ENCODE measurements at places on chromosomes 6 and 20. TPM values are rescaled to one million over a fixed set of nuclear protein-coding genes. Genes with fewer than 3 reads are reported as not detected.

Gene CST2
- not detected for total RNA-seq

DNA sequence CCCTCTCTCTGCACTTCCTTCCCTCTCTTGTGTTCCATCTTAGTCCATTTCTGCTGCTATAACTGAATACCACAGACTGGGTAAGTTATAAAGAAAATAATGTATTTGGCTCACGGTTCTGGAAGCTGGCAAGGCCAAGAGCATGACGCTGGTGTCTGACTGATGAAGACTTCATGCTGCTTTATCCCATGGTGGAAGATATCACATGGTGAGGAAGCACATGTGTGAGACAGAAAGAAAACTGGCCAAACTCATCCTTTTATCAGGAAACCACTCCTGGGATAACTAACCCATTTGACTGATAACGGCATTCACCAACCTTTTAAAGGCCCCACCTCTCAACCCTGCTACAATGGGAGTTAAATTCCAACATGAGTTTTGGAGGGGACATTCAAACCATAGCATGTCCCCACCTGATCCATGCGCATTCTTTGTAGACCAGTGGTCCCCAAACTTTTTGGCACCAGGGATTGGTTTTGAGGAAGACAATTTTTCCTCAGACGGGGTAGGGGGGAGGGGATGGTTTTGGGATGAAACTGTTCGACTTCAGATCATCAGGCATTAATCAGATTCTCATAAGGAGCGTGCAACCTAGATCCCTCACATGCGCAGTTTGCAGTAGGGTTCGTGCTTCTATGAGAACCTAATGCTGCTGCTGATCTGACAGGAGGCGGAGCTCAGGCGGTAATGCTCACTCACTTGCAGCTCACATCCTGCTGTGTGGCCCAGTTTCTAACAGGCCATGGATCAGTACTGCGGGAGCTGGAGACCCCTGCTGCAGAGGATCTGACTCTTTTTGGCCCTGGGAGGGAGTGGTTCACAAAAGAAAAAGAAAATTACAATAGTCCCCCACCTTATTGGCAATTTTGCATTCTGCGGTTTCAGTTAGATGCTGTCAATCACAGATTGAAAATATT is 71.7 kb upstream of the RNF24 start:
- H3K27ac ChIP-seq, result no peak overlapping the region
- no peak overlapping the region for H3K4me3 ChIP-seq
- peaks cover 4% of the 10 kb centered on the region for H3K36me3 ChIP-seq

Gene CHRNA4
- not detected for total RNA-seq

Gene ITPA
- total RNA-seq, result 87.8 TPM

Gene DST
- total RNA-seq, result 11.8 TPM

DNA sequence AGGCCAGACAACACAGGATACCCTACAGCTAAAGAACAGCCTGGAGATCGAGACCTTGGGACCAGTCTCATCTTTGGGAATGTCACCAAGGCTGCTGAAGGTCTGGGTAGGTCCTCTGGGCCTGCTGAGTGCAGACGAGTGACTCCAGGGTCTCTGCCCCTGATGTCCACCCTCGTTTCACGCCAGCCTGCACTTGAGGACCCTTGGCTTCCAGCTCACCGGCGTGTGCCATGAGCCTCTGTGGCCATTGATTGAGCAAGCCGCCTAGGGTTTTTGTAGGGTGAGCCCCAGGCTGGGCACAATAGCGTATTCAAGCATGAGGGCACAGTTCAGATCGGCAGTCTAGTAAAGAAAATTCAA is 4.3 kb downstream of the BPHL start:
- no peak overlapping the region for H3K4me3 ChIP-seq
- no peaks in the 10 kb centered on the region for H3K27me3 ChIP-seq
- no peak for DNase-seq
- H3K4me1 ChIP-seq, result peaks cover 14% of the 10 kb centered on the region
- peaks cover 4% of the 10 kb centered on the region for H3K36me3 ChIP-seq
- no peak overlapping the region for H3K27ac ChIP-seq

DNA sequence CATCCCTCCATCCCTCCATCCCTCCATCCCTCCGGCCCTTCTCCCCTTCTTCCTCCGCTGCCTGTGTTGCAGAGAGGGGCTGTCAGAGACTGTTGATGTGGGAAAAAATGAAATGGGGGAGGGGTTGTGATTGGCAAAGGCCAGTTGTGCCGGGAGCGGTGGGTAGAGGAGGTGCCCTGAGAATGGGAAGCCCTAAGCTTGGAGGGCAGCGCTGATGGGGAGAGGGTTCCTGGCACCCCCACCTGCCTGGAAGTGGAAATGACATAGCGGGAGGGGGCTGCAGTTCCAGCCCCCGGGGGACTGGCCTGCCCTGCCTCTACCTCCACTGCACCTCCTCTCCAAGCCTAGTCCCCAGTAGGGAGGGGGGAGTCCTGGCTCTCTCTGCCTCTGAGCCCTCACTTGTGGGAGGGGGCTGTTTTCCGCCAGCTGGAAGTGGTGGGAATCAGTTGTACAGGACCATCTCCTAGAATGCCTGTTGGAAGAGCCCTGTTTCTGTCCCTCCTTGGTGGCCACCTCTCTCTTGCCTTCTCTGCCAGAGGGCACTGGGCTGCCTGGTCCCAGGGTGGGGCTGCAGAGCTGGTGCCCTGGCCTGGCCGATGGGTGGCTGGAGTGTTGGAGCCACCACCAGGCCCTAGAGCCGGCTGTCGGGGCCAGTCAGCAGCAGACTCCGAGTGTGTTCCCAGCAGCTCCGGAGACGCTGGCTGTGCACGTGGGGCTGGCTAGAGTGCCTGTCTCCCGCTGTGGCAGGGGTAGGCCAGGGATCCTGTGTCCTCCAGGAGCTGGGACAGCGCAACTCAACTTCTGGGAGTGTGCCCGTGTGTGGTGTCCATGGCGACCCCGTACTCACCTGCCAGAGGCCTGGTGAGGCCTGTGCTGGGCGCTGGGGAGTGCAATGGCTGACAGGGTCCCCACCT is 1.5 kb downstream of the DLGAP4 start:
- no peaks in the 10 kb centered on the region for H3K4me1 ChIP-seq
- no peak for DNase-seq
- H3K4me3 ChIP-seq, result no peak overlapping the region
- no peaks in the 10 kb centered on the region for H3K36me3 ChIP-seq

- peaks cover 3% of the 10 kb centered on the region for H3K27me3 ChIP-seq
- H3K36me3 ChIP-seq, result no peaks in the 10 kb centered on the region
- H3K27ac ChIP-seq, result no peak overlapping the region
These were observed 70.2 kb downstream of the B3GAT2 start for GRCh38 chr6:70886661-70887060.

- peaks cover 7% of the 10 kb centered on the region for H3K27me3 ChIP-seq
- H3K27ac ChIP-seq, result no peak overlapping the region
- no peaks in the 10 kb centered on the region for H3K36me3 ChIP-seq
- no peaks in the 10 kb centered on the region for H3K4me1 ChIP-seq
- no peak overlapping the region for H3K4me3 ChIP-seq
These were observed 304.2 kb downstream of the ADGRG6 start for GRCh38 chr6:142605922-142606485.

- no peak overlapping the region for H3K27ac ChIP-seq
- H3K27me3 ChIP-seq, result no peaks in the 10 kb centered on the region
These were observed 63.2 kb downstream of the PKIB start for GRCh38 chr6:122673343-122673961.

DNA sequence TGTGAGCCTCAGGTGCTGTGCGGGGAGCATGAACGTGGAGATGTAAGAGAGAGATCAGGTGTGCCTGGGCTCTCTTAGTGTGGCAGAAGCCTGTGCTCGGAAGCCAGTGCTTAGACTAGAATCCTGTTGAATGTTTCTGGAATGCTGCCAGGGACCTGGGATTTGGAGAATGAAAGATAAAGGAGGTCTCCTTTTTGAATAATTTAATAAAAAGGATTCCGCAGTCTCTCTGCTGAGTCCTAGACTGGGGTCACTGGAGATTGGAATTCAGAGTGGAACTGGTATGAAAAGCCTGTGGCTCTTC is 18.8 kb upstream of the EFCAB8 start:
- H3K4me3 ChIP-seq, result no peak overlapping the region
- H3K36me3 ChIP-seq, result peaks cover 65% of the 10 kb centered on the region
- no peaks in the 10 kb centered on the region for H3K27me3 ChIP-seq
- H3K4me1 ChIP-seq, result peaks cover 17% of the 10 kb centered on the region
- H3K27ac ChIP-seq, result peak overlapping the region; percentile 24
- no peak for DNase-seq

DNA sequence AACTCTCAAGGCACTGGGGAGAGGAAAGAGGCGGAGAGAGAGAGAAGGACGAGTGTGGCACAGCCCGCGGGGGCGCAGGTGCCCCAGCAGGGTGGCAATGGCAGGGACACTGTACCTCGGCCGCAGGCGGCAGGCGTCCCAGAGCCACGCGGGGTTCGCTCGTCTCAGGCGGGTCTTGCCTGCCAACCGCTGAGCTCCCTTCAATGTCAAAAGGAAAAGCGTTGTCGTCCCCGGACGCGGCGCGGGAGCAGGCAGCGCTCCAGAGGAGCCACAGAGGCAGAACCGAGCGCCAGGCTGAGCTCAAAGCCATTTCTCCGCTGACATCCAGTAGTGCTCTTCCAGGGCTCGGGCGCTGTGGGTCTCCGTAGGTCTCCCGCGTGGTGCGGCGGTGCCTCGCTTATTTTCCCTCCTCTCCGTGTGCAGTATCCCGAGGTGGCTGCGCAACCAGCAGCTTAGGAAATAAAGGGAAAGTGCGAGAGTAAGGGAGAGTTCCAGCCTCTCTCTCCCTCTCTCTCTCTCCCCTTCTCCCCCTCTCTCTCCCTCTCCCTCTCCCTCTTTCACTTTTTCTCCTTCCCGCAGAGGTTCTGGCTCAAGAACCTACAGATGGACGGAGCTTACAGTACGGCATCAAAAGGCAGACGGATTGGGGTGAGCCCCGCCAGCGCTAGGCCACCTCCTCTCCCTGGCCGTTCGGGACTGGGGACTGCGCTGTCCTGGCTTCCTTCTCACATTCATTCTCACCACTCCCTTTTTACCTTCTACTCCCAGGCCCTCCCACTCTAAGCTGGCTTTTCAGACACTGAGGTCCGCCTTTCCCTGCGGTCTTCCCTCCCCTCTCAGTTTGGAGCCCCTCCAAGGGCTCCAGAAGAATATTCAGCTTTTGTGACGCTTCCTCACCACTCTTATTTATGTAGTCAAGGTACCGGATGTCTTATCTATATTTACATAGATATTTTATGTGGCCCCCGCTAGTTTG is at the start of gene LAMA4:
Gene LAMA4 (minus strand): TSS at position 727 of the 976 bp plus-strand sequence. CDS start 417 bp downstream, at position 310.
- DNase-seq, result no peak
- no peaks in the 10 kb centered on the region for H3K36me3 ChIP-seq
- H3K4me1 ChIP-seq, result peaks cover 9% of the 10 kb centered on the region
- H3K27ac ChIP-seq, result no peak within 1 kb of the TSS

DNA sequence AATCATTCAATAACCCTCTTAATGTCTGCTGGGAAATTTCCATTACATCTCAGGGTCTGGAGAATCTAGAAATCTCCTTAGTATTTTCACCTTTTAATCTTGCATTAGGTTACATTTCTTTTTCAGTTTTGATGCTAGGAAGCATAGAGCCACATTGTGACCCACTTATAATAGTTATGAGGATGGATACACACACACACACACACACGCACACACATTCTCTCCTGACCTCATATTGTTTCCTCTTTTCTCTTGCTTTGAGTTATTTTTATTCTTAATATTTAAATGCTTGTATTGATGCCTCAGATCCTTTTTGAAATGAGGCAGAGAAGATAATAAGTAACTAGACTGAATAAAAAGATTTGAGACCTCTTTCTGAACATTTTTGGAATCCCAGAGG is 128.4 kb downstream of the KLHL32 start:
- H3K27me3 ChIP-seq, result peaks cover 6% of the 10 kb centered on the region
- no peak overlapping the region for H3K4me3 ChIP-seq
- H3K27ac ChIP-seq, result no peak overlapping the region
- no peaks in the 10 kb centered on the region for H3K36me3 ChIP-seq
- peaks cover 13% of the 10 kb centered on the region for H3K4me1 ChIP-seq

Gene EGFL8
- 9.5 TPM for total RNA-seq

GRCh38 chr6:119193707-119194106 is 115.2 kb upstream of the FAM184A start:
- no peak for DNase-seq
- H3K36me3 ChIP-seq, result peaks cover 55% of the 10 kb centered on the region
- H3K27ac ChIP-seq, result no peak overlapping the region

DNA sequence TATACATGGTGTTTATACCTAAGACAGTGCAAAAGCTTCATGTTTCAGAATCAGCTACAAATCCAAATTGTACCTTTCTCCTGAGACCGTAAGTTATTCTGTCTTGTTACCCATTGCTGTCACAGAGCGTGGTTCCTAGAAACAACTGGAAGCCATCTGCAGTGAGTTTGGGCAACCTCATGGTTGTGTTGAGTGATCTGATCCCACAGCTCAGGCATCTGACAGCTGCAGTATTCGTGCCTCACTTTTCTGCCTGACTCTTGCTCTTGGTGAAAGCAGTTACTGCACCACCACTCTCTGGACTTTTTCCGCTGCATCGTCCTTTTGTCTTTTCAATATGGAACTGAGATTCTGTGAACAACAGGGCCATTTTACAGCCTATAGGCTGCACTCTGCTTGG is 752.6 kb downstream of the MAFB start:
- H3K27me3 ChIP-seq, result no peaks in the 10 kb centered on the region
- H3K4me1 ChIP-seq, result no peaks in the 10 kb centered on the region
- DNase-seq, result no peak
- H3K27ac ChIP-seq, result no peak overlapping the region
- no peak overlapping the region for H3K4me3 ChIP-seq
- H3K36me3 ChIP-seq, result no peaks in the 10 kb centered on the region

Gene TNNC2
- total RNA-seq, result 0.28 TPM

DNA sequence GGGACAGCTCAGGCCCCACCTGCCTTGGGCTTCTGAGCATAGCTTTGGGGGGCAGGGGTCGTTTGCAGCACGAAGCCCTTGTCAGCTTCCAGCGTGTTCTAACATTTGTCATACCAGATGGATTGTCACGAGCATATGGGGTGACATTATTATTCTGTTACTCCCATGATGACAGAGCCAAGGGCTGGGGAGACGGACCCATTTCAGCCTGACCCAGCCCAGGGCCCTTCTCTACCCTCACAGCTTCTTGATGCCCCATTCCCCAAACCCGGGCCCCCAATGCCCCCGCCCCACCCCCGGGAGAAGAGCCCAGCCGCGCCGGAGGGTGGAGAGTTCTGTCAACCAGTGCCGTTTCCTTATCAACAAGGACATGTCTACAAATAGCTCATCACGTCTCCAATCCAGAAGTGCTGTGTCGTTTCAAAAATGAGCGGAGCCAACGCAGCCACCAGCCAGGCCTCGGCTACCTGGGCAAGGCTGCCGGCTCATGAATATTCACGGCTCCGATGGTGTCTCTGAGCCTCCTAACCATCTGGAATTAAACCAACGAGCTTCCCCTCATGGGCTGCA is 9.6 kb upstream of the CHRNA4 start:
- no peak overlapping the region for H3K4me3 ChIP-seq
- no peak overlapping the region for H3K27ac ChIP-seq
- DNase-seq, result no peak
- H3K27me3 ChIP-seq, result no peaks in the 10 kb centered on the region
- no peaks in the 10 kb centered on the region for H3K4me1 ChIP-seq

DNA sequence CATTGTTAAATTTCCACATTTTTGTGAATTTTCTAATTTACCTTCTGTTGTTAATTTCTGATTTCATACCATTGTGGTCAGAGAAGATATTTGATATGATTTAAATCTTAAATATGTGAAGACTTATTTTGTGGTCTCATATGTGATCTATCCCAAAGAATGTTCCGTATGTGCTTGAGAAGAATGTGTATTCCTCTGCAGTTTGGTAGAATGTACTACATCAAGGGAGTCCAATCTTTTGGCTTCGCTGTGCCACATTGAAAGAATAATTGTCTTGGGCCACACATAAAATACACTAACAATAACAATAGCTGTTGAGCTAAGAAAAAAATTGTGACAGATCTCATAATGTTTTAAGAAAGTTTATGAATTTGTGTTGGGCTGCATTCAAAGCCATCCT is 176.2 kb upstream of the PRND start:
- no peak overlapping the region for H3K27ac ChIP-seq
- no peak overlapping the region for H3K4me3 ChIP-seq
- peaks cover 21% of the 10 kb centered on the region for H3K27me3 ChIP-seq
- DNase-seq, result no peak
- H3K4me1 ChIP-seq, result no peaks in the 10 kb centered on the region

Measured in activated T-helper 2 cell treated with anti-CD3 and anti-CD28 coated beads, Interferon-gamma antibody, Interleukin-2, Interleukin-4, amounts not matched to agents 10 μg/mL and 5 μg/mL and 100 μg/mL, durations not matched to agents 14 hours and 24 hours and 36 hours (primary cell).